Esophagus squamous epithelium (tissue), 5 donors: ENCODE measurements at places on chromosomes 4 and X. TPM values are rescaled to one million over a fixed set of nuclear protein-coding genes. Genes with fewer than 3 reads are reported as not detected.

DNA sequence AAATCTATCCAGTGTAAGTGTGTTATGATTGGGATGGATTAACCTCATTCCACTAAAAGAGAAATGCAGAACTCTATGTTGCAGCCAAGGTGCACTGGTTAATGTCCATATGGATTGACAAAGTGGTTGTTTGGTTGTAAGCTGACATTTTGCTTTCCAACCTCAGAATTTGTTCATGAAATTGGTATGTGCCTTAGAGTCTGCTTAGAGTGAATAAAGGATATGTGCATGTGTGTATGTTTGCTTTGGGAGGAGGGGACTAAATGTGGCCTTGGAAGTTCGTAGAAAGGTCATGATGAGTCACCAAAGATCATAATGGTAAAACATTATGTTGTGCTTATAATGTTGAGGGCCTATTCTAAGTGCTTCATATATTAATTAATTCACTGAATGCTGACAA lies 44.1 kb upstream of the MBNL3 start:
- no peaks in the 10 kb centered on the region for H3K36me3 ChIP-seq
- no peak for DNase-seq
- H3K4me1 ChIP-seq, result no peaks in the 10 kb centered on the region
- H3K27me3 ChIP-seq, result no peaks in the 10 kb centered on the region
- no peak overlapping the region for H3K27ac ChIP-seq
- no peak overlapping the region for H3K4me3 ChIP-seq

DNA sequence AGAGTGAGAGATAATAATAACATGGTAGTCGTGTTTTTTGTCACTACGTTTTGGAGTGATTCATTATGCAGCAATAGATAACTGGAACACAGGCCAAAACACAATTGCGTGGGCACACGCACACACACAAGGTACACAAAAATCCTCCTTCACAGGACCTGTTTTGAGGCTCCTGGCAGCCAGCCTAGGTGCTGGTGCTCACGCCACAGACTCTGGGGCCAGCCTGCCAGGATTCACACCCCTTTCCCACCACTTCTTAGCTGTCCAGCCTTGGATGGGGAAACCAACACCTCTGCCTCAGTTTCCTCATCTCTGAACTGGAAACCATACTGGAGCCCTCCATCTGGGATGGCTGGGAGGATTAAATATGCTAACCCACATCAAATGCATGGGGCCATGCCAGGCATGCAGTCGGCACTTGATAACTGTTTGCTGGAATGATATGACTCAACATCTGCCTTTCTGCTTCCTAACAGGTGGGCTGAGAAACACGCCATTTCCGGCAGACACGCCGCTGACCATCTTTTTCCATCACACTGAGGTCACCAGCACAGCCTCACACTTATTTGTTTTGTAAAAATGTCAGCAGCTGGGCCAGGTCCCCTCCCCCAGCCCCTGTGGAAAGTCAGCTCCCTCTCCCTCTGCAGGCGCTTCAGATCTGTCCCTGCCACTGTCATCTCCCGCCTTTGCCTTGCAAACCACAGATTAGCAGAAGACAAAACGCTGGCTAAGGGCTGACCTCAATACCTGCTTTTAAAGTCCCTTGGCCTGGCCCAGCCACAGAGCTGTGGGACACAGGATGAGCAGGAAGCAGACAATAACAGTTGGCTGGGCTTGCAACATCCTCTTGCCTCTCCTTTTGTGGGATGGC lies 237.5 kb downstream of the BCOR start:
- no peak overlapping the region for H3K4me3 ChIP-seq
- H3K27me3 ChIP-seq, result no peaks in the 10 kb centered on the region
- H3K4me1 ChIP-seq, result peaks cover 10% of the 10 kb centered on the region
- H3K36me3 ChIP-seq, result no peaks in the 10 kb centered on the region

- no peak for DNase-seq
- no peaks in the 10 kb centered on the region for H3K4me1 ChIP-seq
- H3K4me3 ChIP-seq, result no peak overlapping the region
Measured at GRCh38 chr4:129098531-129099001, 2.6 kb downstream of the C4orf33 start.

DNA sequence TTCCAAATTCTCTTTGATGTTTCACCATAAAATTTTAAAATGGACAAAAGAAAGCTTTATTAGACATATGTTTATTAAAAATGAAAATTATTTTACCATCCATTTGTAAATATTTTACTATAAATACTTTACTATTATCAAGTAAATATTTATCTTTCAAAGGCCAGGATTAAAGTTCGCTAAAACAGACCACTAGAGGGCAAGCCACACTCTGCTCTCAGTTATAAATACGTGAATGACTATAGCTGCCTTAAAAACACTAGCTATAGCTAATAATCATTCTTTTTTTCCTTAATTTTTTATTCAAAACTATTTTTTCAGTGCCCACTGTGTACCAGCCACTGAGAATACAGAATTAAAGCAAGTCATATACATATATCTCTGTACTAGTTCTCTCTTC lies 38.6 kb downstream of the UNC5C start:
- no peak overlapping the region for H3K4me3 ChIP-seq
- H3K36me3 ChIP-seq, result no peaks in the 10 kb centered on the region
- DNase-seq, result no peak
- no peaks in the 10 kb centered on the region for H3K27me3 ChIP-seq

The NSD2 gene
- total RNA-seq, result 36.4 TPM

The CPZ gene
- total RNA-seq, result 12.2 TPM

- no peaks in the 10 kb centered on the region for H3K27me3 ChIP-seq
- H3K4me3 ChIP-seq, result no peak overlapping the region
- H3K4me1 ChIP-seq, result no peaks in the 10 kb centered on the region
- H3K36me3 ChIP-seq, result no peaks in the 10 kb centered on the region
Measured at GRCh38 chrX:24334461-24334860, 20.6 kb upstream of the SUPT20HL2 start.

DNA sequence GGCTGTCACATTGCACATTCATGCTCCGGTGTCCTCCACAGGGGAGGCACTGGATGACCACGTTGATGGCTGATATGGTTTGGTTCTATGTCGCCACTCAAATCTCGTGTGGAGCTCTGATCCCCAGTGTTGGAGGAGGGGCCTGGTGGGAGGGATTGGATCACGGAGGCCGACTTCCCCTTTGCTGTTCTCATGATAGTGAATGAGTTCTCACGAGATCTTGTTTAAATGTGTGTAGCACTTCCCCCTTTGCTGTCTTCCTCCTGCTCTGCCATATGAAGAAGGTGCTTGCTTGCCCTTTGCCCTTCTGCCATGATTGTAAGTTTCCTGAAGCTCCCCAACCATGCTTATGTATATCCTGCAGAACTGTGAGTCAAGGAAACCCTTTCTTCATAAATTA lies 22.3 kb upstream of the NAT8L start:
- peaks cover 8% of the 10 kb centered on the region for H3K27me3 ChIP-seq
- no peak for DNase-seq
- H3K36me3 ChIP-seq, result no peaks in the 10 kb centered on the region

The XAGE1A gene
- not detected for total RNA-seq
